ENCODE measurements at places on chromosomes 12 and 14. TPM values are rescaled to one million over a fixed set of nuclear protein-coding genes. Genes with fewer than 3 reads are reported as not detected.

DNA sequence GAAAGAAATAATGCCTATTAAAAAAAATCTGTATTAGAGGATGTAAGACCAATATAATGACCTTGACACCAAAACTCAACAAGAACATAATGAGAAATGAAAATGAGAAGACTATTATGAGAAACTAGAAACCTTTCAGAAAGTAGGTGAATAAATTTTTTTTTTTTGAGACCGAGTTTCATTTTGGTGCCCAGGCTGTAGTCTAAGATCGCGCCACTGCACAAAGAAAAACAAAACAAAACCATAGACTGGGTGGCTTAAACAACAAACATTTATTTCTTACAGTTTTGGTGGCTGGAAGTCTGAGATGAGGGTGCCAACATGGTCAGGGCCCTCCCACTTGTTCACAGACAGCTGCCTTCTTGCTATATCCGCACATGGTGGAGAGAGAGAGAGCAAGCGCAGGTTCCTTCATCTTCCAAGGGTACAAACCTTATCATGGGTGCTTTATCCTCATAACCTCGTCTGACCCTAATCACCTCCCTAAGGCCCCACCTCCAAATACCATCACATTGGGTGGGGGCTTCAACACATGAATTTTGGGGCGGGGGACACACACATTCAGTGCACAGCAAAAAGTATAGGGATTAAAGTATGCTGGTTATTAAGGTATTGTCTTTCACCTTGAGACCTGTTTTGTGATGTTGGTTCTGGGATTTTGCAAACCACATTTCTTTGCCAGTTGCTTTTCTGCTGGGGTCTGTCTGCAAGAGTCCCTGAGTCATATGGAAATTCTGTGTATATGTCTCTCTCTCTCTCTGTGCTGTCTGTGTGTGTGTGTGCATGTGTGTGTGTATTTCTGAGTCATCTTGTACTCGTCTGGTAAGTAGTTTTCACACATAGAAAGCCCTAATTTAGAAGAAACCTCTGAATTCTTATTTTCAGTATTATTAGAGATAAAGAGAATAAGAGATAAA lies 26.2 kb downstream of the ZCRB1 start:
- DNase-seq: no peak

- no peak for DNase-seq
Observed at GRCh38 chr14:105161964-105162668, 6.5 kb downstream of the JAG2 start.

Gene ZFYVE26
- total RNA-seq: 19.3 TPM

DNA sequence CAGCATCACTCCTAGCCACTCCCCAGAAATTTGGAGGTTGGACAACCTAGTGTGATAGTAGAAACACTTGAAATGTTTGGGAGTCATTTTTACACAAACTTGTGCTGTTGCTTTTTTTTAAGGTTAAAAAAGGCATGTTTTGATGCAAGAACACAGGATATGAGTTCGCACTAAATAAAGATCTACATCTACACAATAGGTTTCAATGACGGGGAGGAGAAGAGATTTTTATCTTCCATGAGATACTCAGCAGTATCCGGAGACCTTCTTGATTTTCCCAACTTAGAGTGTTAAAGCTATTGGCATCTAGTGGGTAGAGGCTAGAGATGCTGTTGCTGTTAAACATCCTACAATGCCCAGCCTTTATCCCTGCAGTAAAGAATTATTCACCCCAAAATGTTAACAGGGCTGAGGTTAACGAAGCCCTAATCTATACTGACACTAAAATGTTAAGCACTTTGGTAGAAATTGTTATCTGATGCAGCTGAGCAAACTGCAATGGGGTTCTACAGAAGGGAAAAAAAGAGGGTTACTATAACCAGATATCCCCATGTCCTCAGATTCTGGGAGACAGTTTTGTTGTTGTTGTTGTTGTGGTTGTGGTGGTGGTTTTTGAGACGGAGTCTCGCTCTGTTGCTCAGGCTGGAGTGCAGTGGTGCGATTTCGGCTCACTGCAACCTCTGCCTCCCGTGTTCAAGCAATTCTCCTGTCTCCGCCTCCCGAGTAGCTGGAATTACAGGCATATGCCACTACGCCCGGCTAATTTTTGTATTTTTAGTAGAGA lies 14.0 kb upstream of the PCNX1 start:
- DNase-seq: no peak

Gene SLC8A3
- total RNA-seq: not detected

GRCh38 chr12:107564946-107565345 lies 120.7 kb upstream of the PWP1 start:
- DNase-seq: no peak

DNA sequence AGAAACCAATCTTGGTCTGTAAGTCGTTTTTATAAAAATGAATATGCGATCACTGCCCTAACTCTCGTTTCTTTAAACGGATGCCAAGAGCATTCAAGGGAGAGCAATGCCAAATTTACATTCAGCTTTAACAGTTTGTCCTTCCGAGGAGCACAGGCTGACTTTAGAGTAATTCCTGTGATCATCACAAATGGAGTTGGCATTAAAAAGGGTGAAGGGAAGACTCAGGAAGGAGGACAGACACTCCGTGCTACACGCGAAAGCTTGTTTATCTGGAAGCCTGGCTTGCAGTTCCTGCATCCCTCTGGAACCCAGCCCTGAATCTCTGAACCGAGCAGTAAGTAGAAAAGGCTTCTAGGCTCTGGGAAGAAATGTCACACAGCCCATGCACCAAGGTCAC lies 78.4 kb downstream of the PAPOLA start:
- no peak for DNase-seq

DNA sequence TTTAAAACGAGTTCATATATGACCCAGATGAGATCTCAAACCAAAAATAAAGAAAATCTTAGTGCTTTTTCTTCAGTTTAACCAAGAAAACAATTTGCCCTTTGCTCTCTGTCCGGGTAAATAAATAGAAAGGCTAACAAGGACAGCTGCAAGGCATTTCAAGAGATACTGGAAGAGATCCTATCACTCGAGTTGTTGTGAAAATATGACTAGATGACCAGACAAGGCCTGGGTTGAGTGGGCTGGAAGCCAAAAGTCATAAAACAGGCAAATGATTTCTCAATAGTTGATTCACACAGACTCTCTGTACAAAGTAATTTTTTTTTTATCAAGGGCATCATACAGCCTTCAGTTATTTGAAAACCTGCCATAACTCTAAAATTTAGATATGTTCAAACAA lies 55.9 kb upstream of the AVPR1A start:
- DNase-seq: no peak

GRCh38 chr14:22420598-22421186 lies 168.3 kb downstream of the DAD1 start:
- no peak for DNase-seq

Measured in ascending aorta (tissue), 2 donors.